ENCODE measurements at places on chromosomes 13 and 19.

GRCh38 chr19:52034051-52034728 lies 6.0 kb upstream of the ZNF614 start:
- no peak for DNase-seq

DNA sequence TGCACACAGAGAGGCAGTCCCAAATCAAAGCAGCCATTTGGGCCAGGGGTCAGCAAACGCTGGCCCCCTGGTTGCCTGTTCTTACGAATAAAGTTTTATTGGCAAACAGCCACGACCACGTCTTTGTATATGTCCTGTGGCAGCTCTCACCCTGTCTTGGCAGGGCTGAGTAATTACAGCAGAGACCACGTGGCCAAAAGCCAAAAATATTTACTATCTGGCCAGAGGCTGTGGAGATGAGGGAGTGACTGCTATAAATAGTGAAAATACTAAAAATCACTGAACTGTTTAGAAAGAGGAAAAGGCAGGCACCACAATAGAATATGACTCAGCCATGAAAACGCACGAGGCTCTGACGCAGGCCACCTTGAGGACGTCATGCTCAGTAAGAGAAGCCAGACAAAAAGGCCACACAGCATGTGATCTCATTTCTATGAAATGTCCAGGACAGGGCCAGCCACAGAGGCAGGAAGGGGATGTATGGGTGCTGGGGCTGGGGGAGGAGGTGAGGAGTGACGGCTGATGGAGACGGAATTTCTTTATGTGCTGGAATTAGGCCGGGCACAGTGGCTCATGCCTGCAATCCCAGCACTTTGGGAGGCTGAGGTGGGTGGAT lies 29.4 kb downstream of the SMIM24 start:
- DNase-seq: no peak

DNA sequence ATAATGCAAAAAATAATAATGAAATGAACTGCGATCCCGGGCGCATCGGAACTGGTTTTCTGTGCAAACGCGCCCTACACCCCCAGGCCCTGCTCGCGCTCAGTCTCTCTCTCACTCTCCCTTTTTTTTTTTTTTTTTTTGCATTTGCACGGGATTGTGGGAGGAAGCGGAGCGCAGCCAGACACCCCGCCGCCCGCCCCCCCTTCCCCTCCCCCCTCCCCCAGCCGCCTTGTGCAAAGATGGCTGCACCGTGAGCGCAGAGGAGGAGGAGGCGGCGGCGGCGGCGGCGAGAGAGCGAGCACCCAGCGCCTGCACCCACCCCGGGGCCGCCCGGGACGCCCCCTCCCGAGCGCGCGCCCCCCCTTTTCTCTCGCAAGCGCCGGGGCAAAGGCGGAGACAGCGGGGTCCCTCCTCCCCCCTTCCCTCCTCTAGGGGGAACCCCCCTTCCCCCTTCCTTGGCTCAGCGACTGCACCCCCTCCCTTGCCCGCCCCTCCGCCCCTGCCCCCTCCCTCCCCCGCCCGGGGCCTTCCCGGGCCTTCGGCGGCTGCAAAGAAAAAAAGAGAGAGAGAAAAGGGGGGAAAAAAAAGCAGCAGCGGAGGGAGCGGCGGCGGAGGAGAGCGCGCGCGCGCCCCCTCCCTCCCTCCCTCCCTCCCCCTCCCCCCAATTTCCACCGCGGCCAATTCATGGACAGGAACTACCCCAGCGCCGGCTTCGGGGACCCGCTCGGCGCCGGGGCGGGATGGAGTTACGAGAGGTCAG lies at the start of gene PRR12:
TSS of gene PRR12 (plus strand) at position 212 of the 760 bp plus-strand sequence. CDS start at position 685, 473 bp downstream.
- peak; percentile 39 for DNase-seq

DNA sequence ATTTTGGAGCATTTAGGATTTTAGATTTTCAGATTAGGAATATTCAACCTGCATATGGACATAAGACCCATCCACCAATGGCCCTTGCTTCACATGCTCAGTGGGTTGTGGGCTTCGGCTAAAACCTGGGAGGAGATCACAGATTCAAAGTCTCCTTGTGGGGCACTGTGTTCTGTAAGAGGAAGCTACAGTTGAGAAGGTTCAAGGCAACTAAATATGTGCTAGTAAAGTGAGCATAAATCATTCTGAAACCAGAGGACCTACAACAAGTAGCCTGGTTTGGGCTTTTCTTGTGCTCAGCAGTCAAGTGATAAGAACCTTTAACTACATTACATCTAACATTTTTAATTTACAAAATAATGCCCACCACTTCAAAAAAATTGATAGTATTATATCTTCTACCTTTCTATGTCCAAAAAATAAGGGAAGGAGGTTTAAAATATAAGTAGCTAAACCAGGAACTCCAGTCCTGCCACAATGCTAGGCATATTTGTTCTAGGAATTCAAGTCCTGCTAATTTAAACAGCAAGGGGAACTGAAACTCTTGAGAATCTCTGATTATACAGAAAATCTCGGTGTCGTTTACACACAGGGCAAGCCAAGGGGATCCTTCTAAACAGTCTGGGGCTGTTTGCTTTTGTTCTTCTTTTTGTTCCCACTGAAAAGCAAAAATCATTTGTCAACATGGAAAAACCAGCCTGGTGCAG lies 36.6 kb downstream of the FOXO1 start:
- no peak for DNase-seq

- no peak for DNase-seq
These were observed 11.1 kb downstream of the LRRC4B start for GRCh38 chr19:50557009-50557613.

GRCh38 chr19:55156202-55157063 lies 1.1 kb downstream of the TNNI3 start:
- no peak for DNase-seq

GRCh38 chr19:3420244-3420755 lies 53.9 kb downstream of the NFIC start:
- no peak for DNase-seq

DNA sequence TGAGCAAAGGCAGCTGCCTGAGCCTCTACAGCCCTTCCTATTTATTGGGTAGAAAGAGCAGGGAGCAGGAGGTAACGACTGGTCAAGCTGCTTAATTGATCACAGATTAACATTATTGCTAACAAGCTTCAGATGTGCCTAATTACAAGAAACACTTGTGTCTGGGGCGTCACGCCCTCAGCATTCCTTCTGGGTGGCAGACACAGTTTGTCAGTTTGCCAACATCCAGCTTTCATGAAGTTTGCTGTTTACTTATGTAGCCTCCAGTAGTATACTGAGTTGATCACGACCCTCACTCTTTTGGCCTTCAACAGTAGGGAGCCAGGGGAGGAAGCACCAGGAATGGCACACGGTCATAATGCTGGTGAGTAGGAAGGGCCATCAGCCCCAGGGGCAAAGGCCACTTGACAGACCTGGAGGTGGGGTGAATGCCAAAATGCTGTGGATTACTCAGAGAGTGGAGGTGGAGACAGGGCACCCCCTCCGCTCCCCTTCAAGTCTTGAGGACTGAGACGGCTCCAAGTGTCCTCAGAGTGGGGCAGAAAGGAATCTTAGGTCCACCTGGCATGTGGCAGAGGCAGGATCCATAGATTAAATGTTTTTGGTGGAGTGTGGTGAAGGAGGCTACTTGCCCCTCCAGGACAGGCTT lies 34.9 kb upstream of the PSPC1 start:
- DNase-seq: no peak

DNA sequence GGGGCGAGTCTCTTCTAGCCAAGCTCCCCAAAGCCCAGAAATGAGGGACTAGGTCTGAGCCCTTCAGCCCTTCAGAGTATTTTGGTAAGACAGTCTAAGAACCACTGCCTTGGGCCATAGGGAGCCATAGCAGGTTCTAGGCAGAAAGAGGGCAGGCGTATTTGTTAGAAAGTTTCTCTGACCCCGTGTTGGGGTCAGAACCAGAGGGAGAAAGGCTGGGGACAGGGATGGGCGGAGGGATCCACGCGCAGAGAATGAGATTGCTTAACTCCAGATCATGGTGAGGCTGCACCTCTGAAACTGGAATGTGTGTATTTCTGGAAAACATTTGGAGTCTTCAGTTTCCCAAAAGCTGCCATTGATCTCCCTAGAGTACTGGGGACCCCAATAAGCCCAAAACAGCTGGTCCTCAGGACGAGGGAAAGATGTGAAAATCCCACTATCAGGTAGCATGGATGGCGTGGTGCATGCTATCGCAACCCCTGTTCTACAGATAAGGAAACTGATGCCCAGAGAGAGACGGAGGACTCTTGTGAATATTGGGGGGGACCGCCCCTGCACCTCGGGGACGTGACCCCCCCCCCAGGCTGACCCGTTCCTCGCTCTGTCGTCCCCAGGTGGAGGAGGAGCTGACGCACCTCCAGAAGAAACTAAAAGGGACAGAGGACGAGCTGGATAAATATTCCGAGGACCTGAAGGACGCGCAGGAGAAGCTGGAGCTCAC lies 703 bp upstream of the TPM4 start:
- no peak for DNase-seq

GRCh38 chr13:57630661-57631595 lies 616 bp upstream of the PCDH17 start:
- no peak for DNase-seq

- no peak for DNase-seq
These were observed 57.3 kb upstream of the TPM4 start for GRCh38 chr19:16018801-16019551.

DNA sequence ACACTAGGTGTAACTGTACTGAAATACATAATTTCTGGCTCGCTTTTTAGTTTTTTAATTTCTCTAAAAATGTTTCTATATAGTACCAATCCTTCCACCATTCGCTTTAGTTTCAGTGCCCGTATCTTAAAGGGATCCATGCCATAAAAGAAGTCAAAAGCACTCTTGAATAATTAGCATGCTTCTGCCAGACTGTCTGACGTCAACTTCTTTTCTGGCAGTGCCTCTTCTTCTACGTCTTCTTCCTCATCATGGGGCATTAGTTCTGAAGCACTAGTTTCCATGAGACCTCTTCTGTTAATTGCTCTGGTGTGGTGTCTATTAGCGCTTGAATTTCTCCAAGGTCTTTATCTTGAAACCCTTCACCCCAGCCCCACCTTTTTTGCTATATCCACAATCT lies 93.8 kb upstream of the DOCK9 start:
- DNase-seq: no peak

GRCh38 chr19:49557641-49558325 lies 22.6 kb downstream of the NOSIP start:
- no peak for DNase-seq

DNA sequence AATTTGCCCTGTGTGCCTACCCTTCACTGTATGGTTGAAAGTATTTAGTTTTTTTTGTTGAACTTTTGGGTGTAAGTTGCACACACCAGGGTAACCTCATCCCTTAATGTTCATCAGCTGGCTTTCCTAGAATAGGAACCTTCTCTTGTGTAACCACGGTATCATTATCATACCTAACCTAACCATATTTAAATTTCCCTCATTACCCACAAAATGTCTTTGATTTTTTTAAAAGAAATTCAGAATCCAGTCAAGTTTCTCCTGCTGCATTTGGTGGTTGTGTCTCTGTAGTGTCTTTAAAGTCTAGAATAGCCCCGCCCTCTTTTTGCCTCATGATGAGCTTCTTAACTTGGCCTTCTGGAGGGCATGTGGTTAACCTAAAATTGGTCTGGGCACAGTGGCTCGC lies 80.3 kb downstream of the RYR1 start:
- DNase-seq: no peak

DNA sequence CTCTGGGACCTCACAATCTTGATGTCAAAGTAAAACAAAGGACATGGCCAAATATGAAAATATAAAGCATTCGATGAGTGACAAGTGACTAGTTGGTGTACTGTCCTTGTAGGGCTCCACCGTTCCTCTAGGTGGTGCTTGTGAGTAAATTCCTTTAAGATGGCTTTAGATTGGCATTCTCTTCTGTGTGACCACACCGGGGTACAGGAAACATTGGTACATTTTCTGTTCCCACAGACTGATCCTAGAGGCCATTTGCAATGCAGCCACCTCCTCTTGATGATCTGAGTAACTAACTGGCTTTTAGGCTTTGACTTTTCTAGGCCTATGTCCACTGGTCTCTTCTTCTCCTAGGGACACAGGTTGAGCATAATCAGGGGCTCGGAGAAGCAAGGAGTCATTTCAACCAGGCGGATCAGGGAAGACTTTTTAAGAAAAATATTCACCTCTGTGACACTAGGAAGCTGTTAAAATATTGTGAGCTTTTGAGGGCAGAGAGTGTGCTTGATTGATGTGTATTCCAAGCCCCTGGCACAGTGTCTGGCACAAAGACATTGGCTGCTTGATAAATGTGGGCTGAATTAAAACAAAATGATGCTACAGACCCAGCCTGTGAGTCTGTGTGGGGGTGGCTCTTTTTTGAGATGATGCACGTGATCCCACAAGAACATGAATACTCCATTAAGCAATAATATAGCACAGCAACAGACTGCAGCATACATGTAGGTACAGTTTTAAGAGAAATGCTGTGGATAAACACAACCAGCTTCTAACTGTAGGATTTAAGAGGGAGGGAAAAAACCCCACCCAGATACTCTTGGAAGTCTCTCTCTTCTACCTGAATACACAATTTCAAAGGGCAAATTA lies 21.0 kb downstream of the EPSTI1 start:
- no peak for DNase-seq

DNA sequence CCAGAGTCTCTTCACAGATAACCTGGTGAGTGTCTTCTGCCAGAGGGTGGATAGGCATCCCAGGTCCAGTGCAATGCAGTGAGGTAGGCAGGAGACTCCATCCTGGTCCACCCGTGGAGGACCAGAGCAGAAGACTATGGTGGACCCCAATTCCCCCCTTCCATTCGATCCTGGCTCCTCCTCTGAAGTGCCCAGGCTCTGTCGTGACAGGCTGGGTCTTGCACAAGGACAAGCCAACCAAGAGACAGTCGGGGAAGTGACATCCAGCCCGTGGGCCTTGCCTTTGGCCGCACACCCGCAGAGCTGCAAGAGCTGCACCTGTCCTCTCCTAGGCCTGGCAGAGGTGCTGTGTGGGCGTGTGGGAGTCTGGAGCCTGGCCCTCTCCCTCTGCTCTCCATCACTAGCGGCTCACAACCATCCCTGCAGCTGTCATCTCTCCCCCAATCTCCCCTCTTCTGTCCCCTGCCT lies 3.1 kb downstream of the ZNF784 start:
- DNase-seq: no peak

GRCh38 chr19:48999481-49000325 lies 6.0 kb downstream of the RUVBL2 start:
- peak; percentile 38 for DNase-seq

GRCh38 chr19:40191836-40192646 lies 815 bp downstream of the MAP3K10 start:
- no peak for DNase-seq

DNA sequence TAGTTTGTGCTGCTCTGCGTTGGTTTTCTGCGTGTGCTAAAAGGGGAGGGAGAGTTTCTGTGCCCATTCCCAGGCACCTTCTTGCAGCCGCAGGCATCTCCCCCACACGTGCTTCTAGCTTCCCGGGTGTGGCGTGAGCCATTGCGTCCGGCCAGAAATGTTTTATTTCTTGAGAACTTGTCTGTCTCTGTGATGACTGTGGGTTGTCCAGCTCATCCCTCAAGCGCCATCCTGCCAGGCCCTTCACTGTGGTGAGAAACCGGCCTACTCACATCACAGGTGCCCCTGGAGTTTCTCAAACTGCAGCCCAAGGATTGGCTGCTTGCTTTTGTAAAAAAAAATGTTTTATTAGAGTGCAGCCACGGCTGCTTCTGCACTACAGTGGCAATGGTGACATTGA lies 24.2 kb downstream of the EPN1 start:
- no peak for DNase-seq
